ENCODE measurements at places on chromosomes 11 and 22.

- peak; percentile 95 for DNase-seq
Measured at GRCh38 chr22:45435544-45436139, 22.1 kb downstream of the RIBC2 start.

DNA sequence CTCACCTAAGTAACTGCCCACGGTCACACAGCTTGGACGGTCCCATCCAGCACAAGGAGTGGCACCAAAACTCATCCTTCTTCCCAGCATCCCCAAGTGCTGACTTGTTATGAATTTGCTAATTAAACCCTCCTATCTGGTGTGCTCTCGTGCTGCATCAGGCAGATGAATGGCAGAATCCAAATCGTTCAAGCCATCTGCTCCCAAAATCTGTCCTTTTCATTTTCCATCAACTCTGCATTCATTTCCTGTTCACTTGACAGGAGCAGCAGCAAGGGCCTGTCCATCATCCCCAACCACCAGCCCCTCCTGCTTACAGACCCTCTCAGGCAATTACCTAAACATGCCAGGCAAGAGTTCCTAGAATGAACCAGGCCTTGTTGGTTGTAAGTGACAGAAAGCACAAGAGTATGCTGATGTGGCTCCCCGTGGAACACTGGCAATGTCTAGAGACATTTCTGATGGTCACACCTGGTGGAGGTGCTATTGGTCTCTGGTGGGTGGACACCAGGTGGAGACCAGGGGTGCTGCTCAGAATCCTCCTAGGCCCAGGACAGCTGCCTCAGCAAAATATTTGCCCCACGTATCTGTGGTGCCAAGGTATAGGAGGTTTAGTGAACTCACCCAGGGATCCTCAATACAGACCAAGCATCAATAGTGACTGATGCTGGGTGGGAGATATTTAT is 832.5 kb downstream of the TBC1D22A start:
- no peak for DNase-seq

DNA sequence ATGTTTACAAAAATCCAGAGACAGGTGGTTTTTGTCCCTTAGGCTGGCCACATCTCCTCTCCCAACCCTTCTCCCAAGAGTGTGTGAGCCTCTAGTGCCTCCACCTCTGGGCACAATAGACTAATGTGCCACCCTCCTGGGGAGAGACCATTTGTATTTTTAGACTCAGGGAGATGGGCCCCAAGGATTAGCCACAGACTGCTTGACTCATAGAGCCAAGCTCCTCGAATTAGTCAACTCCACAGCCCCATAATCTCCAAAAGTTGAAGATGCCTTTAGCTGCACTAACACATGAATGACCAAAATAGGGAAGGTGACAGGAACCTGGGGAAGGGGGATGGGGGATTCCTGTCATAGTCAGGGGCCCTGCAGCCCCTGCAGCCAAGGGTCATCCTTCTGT is 53.0 kb upstream of the LRRC32 start:
- DNase-seq: no peak

- no peak for DNase-seq
Measured at GRCh38 chr11:11779975-11780374, 61.8 kb upstream of the USP47 start.

DNA sequence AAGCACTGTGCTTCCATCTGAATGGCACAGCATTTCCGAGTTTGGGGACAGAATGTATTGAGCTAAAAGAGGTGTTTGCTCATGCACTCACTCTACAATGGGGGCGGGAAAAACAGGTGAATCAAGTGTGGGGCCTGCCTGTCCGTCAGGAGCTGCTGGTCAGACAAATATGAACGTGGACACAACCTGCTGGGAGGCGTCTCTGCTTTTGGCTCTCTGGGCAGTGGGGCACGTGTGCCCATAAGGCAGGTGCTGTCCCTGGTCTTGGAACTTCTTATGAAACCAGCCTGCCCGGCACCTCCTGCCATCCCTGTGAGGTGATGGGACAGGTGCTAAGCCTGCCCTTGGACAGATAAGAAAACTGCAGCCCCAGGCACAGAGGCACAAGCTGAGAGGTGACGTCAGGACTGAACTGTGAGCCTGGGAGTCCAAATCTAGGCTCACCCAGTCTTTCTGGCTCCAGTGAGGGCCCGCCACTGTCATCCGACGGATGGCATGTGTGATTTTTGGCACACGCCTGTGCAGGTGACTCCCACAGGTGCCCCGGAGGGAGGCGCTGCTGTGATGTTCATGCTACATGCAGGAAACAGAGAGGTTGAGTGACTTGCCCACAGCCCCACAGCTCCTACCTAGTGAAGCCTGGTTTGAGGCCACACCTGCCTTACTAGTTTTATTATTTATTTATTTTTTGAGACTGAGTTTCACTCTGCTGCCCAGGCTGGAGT is 51.6 kb downstream of the SMIM38 start:
- DNase-seq: no peak

DNA sequence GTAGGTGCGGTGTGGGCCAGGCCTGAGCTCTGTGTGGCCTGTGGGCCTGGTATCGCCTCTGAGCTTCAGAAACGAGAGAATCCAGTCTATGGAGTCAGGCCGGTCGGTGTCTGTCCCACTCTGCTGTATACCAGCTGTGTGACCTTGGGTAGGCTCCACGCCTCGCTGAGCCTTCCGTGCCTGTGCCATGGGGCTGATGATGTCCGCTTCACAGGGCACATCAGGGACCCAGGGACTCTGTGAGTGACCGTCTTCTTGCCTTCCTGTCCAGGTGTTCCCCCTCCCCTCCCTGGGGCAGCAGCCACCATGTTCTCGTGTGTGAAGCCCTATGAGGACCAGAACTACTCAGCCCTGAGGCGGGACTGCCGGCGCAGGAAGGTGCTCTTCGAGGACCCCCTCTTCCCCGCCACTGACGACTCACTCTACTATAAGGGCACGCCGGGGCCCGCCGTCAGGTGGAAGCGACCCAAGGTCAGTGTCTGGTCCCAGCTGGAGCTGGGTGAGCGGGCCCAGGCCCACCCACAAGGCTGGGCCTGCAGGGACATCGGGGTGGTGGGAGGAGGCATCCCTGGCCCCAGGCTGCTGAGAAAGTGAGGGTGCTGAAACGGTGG is 17.9 kb downstream of the CAPN5 start:
- DNase-seq: no peak

GRCh38 chr11:44778195-44779100 is 51.7 kb downstream of the TSPAN18 start:
- no peak for DNase-seq

- DNase-seq: no peak
Measured at GRCh38 chr11:44324749-44325525, 15.0 kb upstream of the ALX4 start.

DNA sequence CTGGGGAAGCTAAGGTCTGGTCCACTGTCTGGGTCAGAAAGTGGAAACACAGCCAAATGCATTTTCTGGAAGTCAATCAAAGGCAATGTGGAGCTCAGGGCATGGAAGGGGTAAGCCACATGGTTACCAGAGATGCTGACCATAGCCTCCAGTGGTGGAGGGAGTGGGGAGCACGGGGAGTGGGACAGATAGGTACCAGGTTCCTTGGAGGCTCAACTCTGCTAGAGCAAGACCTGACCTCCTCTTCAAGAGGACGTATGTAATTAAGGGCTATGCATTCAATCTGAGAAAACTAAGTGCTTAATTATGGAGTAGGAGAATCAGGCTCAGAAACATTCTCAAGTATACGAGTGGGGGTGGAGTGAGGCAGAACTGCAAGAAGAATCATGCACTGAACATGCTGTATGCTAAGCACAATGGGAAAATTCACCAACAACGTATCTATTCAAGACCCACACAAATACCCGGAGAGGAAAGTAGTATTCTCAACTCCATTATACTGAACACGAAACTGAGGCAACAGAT is 65.2 kb upstream of the PHOX2A start:
- no peak for DNase-seq

GRCh38 chr11:45073685-45074141 is 72.7 kb upstream of the PRDM11 start:
- no peak for DNase-seq

GRCh38 chr11:16792426-16792825 is 54.0 kb downstream of the C11orf58 start:
- DNase-seq: no peak

DNA sequence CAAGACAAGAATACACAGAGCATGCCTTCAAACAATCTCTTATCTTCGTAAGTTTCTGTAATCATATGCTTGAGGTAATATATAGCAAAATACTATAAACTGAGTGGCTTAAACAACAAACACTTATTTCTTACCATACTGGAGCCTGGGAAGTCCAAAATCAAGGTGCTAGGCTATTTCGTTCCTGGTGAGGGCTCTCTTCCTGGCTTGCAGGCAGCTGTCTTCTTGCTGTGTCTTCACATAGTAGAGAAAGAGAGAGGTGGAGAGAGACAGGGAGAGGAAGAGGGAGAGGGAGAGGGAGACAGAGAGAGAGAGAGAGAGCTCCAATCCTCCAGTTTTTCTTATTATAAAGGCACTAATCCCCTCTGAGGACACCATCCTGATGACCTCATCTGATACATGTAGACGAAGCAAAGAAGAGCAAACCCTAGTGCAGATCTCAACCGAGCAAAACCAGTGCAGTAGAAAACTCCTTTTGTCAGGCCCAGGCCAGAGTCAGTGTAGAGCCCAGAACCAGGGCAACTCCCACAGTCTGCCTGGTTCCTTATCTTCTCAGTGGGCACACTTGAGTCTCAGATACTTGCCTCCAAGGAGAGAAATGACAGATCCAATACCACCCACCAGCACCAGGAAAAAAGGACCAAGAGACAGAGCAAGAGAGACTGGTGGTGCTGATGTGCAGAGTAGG is 297.1 kb upstream of the NCAM1 start:
- DNase-seq: no peak

DNA sequence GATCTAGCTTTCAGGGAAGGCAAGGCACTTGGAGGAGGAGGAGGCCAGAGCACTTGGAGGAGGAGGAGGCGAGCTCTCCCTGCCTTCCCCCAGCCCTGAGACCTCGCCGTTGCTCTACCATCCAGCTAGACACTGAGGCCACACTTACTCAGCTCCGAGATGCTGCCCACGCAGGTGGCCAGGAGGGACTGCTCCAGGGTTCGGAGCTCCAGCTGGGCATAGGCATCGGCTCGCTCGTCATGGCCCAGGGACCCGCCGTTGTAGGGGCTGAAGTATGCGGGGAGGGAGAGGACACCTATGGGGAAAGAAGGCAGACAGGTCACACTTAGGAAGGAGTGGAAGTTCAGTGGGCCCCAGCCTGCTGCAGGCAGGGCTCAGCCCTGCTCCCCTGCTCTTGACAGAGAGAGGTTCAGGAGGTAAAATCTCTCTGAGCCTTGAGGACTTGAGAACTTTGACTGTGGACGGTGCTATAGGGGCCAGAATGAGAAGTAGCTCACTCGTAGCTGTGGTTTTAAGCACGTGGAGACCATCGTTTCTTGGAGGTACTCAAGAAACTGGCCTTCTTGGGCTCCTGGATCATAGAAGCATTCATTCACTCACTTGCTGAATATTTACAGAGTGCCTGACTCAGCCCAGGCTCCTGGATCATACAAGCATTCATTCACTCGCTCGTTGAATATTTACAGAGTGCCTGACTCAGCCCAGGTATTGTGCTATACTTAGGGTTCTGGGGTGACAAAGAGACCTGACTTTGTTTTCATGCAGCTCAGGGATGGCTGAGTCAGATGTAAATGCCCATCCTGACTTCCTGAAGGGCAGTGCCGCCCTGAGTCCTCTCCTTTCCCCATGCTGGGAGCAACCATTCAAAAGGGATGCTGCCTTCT is 99.2 kb downstream of the NAT10 start:
- DNase-seq: no peak

DNA sequence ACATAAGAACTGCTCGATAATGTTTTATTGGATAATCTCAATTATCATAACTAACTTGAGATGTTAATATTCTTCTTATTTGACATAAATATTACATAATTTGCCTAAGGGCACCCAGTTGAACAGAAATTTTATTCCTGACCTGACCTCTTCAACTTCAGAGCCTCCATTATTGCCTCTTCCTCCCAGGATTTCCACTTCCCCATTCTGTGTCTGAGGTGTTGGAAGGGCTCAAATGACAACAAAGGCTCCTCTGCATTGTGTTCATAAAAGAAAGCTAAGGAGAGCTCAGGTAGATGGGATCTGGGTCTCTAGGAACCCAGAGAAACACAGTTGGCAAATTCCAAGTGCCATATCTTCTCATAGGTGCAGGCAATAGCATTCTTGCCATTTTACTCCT is 61.2 kb upstream of the ARHGAP20 start:
- no peak for DNase-seq

GRCh38 chr11:57599381-57599780 is 1.9 kb downstream of the SERPING1 start:
- DNase-seq: no peak

GRCh38 chr11:10786451-10786850 is 22.3 kb downstream of the EIF4G2 start:
- DNase-seq: no peak

DNA sequence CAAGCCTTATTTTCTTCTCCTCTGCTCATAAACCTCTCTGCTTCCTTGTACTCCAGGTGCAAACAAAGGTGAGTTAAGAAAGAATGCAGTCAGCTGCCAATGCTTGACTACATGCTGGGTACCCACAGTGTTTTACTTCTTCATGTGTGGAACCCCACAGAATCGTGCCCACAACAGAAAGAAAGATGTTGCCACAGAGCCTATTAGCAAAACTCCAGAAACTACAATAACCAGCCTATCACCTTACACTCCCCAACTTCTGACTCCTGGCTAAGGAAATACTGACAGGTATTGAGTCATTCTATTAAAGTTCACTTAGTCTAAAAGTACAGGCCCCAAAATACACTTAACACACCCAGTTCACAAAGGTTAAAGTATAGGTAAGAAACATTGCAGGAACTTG is 56.9 kb upstream of the CCDC89 start:
- DNase-seq: no peak

Measured in muscle of back (tissue), 13 donors.